ENCODE measurements at places on chromosomes 12 and 14.

GRCh38 chr12:31849090-31849687 is 110.0 kb upstream of the RESF1 start:
- no peak for DNase-seq

DNA sequence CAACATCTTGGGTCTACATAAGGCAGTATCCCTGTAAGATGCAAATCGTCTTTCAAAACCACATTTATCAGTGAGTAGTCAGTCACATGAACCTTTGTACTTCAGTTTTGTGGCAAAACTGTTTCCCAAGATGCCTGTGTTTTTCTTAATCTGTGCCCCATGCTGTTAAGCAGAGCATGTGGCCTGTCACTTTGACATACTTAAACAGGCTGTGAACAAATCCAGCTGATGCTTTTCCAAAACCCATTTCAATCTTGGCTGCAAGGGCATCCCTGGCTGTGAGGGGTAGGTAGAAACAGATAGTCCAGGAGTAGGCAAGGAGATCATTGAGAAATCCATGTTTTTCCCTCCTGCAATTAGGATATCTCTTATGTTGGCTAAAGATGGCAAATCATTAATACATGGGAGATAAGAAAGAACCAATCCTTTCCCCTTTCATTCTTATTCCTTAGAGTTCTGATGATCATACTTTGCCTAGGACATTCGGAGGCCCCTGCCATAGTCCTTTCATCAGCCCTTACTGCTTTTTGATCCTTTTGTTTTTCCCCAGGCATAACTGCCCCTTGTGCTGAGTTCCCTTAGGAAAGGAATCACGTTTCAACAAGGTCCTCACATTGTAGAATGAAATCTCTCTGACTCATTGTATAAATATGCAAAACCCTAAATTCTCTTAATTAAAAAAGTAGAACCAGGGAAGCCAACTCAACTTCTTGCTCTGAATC is 121.1 kb upstream of the EEA1 start:
- DNase-seq: no peak

GRCh38 chr12:23775208-23775607 is 174.3 kb downstream of the SOX5 start:
- no peak for DNase-seq

- DNase-seq: peak; percentile 76
Measured at GRCh38 chr12:93990832-93991803, 157.3 kb upstream of the PLXNC1 start.

- DNase-seq: no peak
Measured at GRCh38 chr12:82359115-82359478, 768 bp downstream of the METTL25 start.

- no peak for DNase-seq
Measured at GRCh38 chr14:29166507-29166906, 399.9 kb downstream of the FOXG1 start.

DNA sequence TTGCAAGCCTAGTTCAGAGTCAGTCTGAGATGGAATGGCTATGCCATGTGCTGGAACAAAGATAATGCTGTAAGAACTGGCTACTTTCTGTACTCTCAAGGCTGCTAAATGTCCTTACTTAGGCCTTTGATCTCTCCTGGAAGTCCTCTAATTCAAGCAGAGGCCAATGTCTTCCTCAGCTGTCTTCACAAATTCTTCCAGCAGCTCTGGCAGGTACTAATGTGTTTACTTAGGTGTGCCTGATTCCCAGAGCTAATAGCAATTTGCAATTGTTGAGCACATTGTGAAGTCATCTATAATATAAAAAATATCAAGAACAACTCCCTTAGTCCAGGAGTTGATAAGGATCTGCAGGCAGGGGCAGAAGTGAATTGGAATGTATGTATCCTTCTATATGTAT is 3.8 kb upstream of the MYF5 start:
- DNase-seq: no peak

GRCh38 chr12:124626971-124627411 is 59.6 kb upstream of the NCOR2 start:
- no peak for DNase-seq

- no peak for DNase-seq
Measured at GRCh38 chr12:26566675-26567074, 266.3 kb downstream of the ITPR2 start.

- DNase-seq: no peak
Measured at GRCh38 chr12:94429633-94430032, 30.0 kb downstream of the CEP83 start.

DNA sequence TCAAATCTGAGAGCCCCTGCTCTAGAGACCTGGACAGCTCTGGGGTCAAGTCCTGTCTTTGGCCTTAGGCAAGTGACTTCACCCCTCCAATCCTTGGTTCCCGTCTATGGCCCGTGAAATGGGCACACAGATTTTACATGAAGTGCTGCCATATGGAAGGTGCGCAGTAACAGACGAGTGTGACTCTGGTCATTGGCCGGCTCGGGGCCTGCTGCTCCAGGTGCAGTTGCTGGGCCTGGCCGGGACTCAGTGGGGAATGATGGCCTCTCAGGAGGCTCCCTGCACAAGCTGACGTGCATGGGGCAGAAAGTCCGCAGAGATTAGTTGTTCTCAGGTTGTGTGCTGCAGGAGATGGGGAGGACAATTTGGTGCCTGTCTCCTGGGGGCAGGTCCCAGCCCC is 14.0 kb upstream of the TESC start:
- no peak for DNase-seq

- DNase-seq: no peak
Measured at GRCh38 chr14:78152201-78153063, 17.7 kb upstream of the NRXN3 start.

DNA sequence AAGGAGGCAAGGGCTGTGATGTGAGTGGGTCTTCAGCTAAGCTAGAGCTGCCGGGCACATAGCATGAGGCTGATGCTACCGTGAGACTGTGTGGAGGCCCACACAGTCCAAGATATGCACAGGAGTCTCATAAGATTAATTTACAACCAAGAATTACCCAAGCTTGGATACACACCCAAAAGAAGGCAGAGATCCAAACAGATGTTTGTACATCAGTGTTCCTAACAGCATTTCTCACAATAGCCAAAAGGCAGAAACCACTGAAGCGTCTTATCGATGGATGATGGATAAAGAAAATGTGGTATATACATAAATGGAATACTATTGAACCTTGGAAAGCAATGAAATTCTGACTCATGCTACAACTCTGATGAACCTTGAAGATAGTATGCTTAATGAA is 40.8 kb upstream of the RIC8B start:
- peak; percentile 26 for DNase-seq

GRCh38 chr14:68962681-68963080 is 16.4 kb downstream of the ACTN1 start:
- DNase-seq: no peak

- no peak for DNase-seq
Measured at GRCh38 chr12:19299765-19300164, 139.5 kb upstream of the AEBP2 start.

GRCh38 chr12:15411842-15412241 is 89.5 kb downstream of the PTPRO start:
- DNase-seq: no peak

DNA sequence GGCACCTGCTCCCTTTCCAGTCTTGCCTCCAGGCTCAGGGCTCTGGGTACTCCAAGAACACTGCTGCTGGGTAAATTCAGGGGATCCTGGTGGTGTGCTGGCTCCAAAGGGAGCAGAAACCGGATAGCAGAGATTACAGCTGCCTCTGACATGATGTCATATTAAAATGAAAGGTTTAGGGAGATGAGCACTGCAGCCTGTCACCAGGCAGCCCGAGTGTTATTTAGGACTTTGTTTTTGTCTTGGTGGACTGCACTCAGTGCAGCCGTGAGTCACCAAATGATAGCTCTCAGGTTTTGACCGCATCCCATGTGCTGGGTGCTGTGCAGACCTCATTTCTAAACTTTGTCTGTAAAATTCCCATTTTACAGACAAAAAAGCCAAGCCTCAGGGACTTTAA is 266.0 kb upstream of the CRY1 start:
- DNase-seq: no peak

DNA sequence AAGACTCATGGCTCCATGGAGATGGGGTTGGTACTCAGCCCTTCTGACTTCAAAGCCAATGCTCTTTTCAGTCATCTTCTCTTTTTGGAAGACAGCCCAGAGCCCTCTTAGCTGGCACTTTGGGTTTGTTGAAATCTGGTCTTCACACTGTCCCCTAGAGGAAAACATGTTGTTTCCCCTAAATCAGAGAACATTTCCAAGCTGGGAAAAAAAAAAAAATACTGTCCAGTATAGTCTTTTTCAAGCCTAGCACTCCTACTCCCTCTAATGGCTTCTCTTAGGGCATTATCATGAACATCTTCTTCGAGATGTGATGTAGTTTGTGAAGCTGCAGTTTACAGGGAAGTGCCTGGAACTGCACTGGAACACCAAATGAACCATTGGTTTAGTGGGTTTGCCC is 3.0 kb upstream of the ZC3H14 start:
- peak; percentile 63 for DNase-seq

DNA sequence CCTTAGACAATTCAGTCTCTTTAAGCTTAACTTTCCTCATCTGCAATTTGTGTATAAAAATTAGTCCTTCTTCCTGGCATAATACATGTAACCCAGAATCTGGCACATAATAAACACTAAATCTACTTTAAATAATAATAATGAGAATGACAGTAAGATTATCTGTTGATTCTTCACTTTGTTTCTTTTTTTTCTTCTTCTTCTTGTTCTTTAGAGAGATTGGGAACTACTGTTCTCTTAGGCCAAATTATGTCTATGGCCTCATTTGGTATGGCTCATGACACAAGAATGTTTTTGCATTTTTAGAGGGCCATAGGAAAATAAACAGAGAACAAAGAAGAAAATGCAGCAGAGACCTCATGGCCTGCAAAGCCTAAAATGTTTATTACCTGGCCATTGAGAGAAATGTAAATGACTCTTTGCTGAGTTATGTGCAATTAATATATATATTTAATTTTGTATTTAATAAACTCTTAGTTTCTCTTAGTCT is 275.8 kb downstream of the SLC6A15 start:
- no peak for DNase-seq

- no peak for DNase-seq
Measured at GRCh38 chr14:73788701-73789551, 62.7 kb upstream of the PTGR2 start.

DNA sequence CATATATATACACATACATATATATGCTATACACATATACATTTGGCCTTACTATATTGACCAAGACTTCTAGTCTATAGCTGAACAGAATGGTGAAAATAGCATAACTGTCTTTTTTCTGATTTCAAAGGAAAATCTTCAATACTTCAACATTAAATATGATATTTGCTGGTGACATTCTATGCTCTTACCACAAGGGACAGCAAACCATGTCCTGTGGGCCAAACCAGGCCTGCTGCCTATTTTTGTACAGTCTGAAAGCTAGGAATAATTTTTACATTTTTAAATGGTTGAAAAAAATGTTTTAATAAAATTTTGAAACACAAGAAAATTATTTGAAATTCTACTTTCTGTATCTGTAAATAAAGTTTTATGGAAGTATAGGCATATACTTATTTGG is 63.6 kb downstream of the EML5 start:
- DNase-seq: peak; percentile 13

- no peak for DNase-seq
Measured at GRCh38 chr14:100468557-100468956, 118.7 kb downstream of the BEGAIN start.
